ENCODE measurements at places on chromosomes 6 and 20.

GRCh38 chr6:45707176-45707575 lies 308.5 kb downstream of the CLIC5 start:
- no peak for DNase-seq

DNA sequence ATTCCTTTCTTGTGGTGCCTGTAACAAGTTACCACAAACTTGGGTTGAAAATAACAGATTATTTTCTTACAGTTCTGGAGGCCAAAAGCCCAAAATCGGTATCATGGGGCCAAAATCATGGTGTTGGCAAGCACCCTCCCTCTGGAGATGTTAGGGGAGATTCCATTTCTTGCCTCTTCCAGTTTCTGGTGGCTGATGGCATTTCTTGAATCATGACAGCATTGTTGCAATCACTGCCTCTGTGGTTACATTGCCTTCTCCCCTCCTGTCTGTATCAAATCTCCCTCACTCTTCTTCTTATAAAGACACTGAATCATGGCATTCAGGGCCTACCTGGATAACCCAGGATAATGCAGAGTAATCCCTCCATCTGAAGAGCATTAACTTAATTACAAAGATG lies 17.9 kb upstream of the TENT5A start:
- no peak for DNase-seq

DNA sequence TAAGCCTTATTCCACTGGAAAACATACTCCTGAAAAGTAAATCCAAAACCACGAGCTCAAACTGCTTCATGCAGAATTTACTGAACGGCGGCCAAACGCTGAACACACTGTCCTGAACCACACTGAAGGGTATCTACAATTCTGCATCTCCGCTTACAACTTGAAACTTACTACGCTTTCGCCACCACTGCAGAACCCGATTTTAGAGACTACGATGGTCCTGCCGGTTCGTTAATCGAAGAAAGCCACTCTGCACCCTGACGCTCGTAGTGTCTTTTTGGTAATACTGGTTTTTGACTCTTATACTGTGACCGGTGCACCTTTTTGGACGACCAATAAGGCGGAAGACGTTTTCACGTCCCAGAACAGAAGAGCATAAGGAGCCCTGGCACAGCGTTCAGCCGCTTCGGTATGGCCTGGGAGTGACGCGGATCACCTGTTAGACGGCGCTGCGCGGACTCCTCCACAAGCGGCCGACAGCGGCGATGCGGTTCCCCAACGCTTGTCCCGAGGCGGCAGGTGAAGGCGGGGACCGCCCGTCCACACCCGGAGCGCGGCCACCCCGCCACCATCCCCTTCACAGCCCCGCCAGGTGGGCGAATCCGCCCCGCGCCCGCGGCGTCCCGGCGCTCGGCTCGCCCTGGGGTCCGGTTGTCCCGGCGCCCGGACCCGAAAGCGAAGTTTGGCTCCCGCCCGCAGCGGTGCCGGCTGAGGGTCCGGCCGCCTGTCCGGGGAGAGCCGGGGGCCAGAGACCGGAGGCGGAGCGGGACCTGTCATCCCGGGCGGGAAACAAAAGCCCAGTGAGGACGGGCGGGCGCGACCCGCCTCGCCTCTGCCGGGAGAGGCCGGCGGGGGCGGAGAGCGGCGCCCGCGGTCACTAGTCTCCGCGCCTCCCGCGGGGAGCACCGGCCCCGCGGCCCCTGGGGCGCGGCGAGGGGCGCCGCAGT lies 784 bp downstream of the FKBP5 start:
- no peak for DNase-seq

DNA sequence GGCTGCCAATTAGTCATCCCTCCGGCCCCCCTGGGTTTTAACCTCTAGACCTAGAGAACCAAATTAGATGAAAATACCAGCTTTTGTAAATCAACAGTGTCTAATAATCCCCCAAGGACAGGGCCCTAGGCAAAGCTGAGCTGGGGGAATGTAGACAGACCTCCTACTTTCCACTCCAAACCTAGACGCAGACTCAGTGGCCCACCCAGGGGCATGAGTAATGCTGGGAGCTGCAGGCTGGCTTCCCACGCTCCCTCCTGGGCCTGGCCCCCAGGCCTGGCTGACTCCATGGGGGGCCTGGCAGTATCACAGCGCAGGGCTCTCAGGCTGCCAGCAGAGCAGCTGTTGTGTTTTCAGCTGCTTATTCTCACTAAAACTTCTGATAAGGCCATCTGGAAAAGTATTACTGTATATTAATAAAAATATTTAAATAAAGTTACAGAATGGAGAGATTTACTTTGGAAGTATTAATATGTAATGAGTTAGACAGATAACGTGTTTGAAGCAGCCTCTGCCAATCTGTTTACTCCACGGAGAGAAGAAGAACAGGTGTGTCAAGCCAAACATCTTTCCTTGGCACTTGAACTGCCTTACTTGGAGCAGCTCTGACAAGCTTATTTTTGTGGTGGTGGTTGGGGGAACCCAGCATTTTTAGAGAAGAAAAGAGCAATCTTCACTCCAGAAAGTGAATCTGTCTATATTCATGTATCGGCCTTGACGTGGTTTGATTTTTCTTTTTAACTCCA lies 144.0 kb upstream of the AGPAT4 start:
- DNase-seq, result no peak

DNA sequence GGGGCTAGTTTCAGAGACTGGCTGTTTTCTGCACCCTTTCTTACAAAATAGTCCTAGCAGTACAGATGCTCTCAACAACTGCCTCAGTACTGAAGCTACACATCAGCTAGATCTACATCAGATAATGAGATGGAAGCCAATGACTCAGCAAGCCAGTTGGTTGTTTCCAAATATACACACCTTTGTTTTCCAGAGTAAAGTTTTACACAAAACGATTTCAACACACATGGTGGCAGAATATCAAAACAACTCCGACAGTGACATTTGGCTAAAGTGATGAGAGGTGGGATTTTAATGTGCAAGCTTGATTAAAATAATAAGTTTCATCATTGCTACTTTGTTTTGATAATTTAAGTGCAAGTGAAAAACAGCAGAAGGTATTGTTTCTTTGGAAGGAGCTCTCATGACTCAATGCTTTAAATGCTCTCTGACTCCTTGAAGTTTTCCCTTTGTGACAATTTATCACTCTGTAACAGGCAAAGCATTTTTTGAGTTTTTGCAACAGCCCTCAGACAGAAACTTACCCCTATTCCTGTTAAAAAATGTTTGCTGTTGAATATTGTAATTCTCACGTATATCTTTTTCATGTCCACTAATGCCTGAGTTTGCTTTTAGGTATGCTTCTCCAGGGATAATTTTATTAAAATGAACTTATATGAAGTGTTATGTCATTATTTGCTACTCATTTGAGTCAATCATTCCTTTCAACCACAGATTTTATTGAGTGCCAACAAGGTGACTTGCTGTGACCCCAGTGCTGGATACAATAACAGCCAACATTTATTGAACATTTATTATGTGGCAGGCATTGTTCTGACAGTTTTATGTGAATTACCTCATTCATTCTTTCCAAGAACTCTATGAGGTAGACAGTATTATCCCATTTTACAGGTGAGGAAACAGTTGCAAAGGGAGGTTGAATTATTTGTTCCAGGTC lies 882.0 kb downstream of the TFAP2A start:
- DNase-seq, result no peak

GRCh38 chr6:149252622-149253021 lies 64.9 kb upstream of the TAB2 start:
- DNase-seq, result no peak

- DNase-seq, result no peak
Measured at GRCh38 chr6:47335466-47335865, 25.8 kb upstream of the TNFRSF21 start.

DNA sequence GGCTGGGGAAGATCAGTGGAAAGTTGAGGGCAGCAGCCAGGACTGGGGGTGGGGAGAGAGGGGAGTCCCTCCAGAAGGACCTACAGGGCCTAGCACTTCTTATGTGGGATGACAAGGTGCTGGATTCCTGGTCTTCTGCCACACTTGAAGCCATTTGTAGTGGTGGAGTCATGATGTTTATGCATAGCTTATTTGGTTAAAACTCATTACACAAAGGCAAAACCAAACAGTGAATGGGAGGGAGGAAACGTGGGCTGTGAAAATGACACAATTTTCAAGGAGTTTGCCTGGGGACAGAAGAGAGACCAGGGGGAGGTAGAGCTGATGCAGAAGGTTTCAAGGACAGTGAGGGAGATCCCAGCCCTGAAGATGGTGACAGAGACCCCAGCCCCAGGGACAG lies 50.8 kb downstream of the DACT2 start:
- DNase-seq, result no peak

DNA sequence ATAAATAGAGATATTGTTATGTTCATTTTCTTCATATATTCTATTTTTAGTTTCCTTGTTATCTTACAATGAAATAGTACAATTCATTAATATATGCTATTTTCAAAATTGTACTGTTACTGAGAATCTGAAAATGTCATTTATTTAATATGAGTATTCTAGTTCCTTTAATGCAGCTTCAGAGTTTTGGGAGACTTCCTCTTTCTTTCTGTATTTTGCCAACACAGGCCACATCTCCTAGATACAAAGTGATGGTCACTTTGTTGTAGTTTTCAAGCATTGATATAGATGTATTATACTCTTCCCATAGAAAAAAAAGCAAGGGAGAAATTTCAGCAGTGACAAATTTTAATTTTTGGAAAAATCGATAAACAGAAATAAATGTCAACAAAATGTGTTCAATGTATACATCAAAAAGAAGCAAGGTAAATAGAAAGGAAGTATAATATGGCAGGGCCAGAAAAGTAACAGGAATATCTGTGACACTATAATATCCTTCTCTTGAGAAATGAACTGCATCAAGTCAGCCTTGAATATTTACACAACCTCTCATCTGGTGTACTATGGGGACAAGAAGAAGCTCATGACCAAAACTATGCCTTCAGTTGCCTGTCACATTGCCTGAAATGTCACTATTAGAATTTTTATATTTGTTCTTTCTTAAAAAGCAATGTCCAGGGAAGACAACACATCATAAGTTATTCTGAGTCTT lies 396.0 kb downstream of the TBC1D32 start:
- DNase-seq, result no peak

DNA sequence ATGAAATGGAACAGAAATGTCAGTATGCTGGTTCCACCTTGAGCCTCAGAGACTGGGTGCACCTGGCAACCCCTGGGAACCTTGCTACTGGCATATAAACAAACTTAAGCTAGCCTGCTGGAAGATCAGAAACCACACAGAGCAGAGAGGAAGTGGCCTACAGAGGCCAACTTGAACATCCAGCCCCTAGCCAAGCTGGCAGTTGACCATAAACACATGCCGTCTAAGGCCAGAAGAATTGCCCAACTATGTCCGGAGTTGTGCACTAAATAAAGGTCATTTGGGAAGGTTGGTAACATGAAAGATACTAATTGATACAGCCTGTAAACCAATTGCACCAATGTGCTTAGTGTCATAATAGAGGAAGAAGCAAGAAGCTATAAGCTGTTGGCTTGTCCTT lies 266.6 kb upstream of the BTBD3 start:
- DNase-seq, result no peak

DNA sequence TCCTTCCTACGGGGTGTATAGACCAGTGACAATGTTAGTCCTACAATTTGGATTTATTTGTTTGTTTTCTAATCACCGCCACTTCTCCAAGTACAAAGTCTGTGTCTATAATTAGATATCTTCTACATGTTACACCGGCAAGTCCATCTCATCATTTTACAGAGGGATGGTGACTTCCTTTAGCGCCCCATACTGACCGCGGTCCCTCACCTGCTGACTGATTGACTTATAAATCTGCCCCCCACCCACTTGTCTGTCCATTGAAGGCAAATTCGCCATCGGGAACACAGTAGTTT lies 8.9 kb upstream of the NR2E1 start:
- DNase-seq, result no peak

DNA sequence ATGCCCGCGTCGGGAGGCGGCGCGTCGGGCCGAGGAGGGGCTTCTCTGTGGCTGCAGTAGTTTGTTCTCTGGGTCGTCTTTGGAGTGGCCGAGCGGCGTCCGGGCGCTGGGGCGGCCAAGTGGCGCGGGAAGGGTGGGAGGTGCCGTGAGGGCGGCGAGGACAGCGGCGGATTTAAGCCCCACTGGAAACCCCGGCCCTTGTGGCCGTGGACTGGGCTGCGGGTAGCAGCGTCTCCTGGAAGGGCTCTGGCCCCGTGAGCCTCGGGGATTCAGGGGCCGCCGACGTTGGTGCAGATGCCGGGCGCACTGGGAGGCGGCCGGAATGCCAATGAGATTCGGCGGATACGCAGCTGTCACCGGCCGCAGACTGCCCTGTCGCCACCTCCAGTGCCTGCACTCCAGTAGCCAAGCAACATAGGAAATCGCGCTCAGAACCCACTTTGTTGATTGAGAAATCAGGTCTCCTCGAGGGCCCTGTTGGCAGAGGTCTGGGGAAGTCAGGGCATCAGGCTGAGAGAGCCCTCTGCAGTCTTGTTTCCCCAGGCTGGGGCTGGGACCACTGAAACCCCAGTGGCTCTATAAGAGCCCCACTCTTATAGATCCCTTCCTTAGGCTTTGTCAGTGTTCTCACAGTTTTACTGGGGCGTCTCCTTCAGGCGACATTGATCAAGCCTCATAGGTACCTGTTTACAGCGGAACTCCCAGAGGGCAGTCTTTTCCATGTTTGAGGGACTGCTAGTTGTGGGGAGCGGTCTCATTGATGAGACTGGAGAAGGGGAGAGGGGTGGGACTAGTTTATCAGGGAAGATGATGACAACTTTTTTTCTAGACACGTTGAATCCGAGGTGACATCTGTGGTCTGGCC lies 642 bp downstream of the GZF1 start:
- DNase-seq, result no peak

- DNase-seq, result no peak
Measured at GRCh38 chr6:22436134-22436533, 133.2 kb upstream of the HDGFL1 start.

GRCh38 chr20:53434662-53435061 lies 159.0 kb downstream of the ZNF217 start:
- no peak for DNase-seq

- no peak for DNase-seq
Measured at GRCh38 chr6:36947570-36948351, 6.8 kb upstream of the PI16 start.

DNA sequence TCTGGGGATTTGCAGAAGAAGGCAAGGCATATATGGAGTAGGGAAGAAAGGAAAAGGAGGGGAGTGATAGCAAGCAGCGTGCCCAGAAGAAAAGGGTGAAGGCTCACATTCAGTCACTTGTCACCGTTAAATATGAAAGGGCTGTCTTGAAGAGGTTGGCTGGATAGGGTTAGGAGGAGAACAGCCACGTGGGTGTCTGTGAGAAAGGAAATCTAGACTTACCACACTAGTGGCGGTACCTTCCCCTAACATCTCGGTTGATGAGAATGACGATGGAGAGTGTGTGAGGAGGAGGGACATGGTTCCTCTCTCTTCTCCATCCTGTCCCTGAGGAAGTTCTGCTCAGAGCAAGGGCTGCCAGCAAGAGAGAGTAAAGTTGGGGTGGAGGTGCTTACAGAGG lies 74.3 kb upstream of the CCN6 start:
- DNase-seq, result no peak

GRCh38 chr6:164035900-164036485 lies 621.5 kb downstream of the QKI start:
- no peak for DNase-seq

DNA sequence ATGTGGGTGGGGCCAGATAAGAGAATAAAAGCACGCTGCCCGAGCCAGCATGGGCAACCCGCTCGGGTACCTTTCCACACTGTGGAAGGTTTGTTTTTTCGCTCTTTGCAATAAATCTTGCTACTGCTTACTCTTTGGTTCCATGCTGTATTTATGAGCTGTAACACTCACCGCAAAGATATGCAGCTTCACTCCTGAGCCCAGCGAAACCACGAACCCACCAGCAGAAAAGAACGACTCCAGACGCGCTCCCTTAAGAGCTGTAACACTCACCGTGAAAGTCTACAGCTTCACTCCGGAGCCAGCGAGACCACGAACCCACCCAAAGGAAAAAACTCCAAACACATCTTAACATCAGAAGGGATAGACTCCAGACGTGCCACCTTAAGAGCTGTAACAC lies 76.7 kb downstream of the TFAP2A start:
- no peak for DNase-seq

Data from activated CD4-positive, alpha-beta T cell treated with anti-CD3 and anti-CD28 coated beads for 24 hours (primary cell).